ENCODE measurements at places on chromosomes 6 and 20. TPM values are rescaled to one million over a fixed set of nuclear protein-coding genes. Genes with fewer than 3 reads are reported as not detected.

Gene BEND6
- total RNA-seq, result 1.3 TPM

Gene COL11A2
- 0.63 TPM for total RNA-seq

Gene BIRC7
- total RNA-seq, result not detected

Gene FANCE
- total RNA-seq, result 18.6 TPM

Gene LTV1
- total RNA-seq, result 20.7 TPM

Gene MTFR2
- total RNA-seq, result 6.2 TPM

Gene CST2
- not detected for total RNA-seq

Gene PNLDC1
- not detected for total RNA-seq

Gene SLC26A8
- total RNA-seq, result not detected

Gene RIMS4
- 0.04 TPM for total RNA-seq

Gene FLOT1
- 401 TPM for total RNA-seq

Gene ASIP
- not detected for total RNA-seq

Gene ADGRF1
- total RNA-seq, result 82.6 TPM

Gene CPNE5
- total RNA-seq, result 0.29 TPM

GRCh38 chr6:142225552-142225951 lies 76.3 kb upstream of the ADGRG6 start:
- no peak for DNase-seq
- no peaks in the 10 kb centered on the region for H3K36me3 ChIP-seq
- no peaks in the 10 kb centered on the region for H3K27me3 ChIP-seq

- DNase-seq, result no peak
- H3K4me3 ChIP-seq, result no peak overlapping the region
- peaks cover 15% of the 10 kb centered on the region for H3K27me3 ChIP-seq
- no peaks in the 10 kb centered on the region for H3K4me1 ChIP-seq
- no peaks in the 10 kb centered on the region for H3K36me3 ChIP-seq
These were observed 46.5 kb upstream of the FRMD1 start for GRCh38 chr6:168125429-168126001.

DNA sequence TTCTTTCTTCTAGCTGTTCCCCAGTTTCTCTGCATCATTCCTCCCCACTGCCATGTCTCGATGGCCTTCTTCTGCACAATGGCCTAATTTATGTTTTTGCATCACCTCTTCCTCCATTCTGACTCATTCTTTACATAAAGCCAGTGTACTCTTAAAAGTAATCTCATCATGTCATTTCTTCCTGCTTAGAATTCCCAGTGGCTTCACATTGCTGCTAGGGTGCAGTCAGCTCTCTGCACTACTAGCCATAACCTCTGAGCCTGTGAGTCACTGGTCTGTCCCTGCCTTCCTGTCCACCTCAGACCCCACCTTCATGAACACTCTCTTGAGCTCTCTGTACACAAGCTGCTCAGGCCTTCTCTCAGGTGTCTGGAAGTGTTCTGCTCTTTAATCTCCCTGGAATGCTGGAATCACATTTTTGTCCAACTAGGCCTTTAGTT lies 24.1 kb upstream of the TRIM27 start:
- no peak overlapping the region for H3K4me3 ChIP-seq
- peaks cover 27% of the 10 kb centered on the region for H3K4me1 ChIP-seq
- H3K36me3 ChIP-seq, result no peaks in the 10 kb centered on the region

DNA sequence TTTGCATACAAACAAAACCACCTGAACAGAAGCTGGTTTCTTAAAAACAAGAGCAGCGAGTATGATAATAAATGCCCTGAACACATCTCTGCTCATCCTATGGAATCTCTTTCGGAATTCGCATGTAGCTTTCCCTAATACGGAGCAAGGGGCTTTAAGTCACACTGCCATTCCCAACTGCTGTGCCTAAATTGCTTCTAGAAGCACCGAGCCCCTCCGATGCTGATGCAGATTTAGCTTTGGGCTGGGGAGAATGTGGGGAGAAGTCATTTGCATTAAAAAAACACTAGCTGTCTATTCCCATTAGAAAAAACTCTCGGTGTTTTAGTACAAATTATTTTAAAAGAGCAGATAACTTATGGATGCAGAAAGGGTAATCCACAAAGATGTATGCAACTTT lies 76.9 kb downstream of the CD83 start:
- H3K4me1 ChIP-seq, result no peaks in the 10 kb centered on the region
- H3K27ac ChIP-seq, result no peak overlapping the region
- no peaks in the 10 kb centered on the region for H3K27me3 ChIP-seq
- no peak overlapping the region for H3K4me3 ChIP-seq
- DNase-seq, result no peak

DNA sequence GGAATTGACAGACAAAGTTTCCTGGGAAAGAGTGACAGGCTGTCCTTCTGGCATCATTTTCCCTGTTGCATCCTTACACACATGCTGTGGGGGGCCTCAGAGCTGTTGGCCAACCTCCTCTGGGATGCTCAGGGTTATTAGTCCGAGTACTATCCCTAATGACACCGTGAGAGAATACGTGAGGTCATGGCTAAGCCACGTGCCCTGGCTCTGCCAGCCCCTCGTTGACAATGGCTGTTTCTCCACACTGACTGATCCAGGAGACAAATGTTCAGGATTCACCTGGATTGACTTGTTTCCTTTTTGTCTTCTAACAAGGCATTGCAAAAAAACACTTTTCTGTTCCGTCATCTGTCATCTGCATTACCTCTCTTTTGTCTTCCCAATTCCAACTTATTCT lies 604.6 kb downstream of the TFAP2A start:
- DNase-seq, result no peak
- no peaks in the 10 kb centered on the region for H3K4me1 ChIP-seq
- H3K27ac ChIP-seq, result no peak overlapping the region
- H3K27me3 ChIP-seq, result peaks cover 5% of the 10 kb centered on the region

DNA sequence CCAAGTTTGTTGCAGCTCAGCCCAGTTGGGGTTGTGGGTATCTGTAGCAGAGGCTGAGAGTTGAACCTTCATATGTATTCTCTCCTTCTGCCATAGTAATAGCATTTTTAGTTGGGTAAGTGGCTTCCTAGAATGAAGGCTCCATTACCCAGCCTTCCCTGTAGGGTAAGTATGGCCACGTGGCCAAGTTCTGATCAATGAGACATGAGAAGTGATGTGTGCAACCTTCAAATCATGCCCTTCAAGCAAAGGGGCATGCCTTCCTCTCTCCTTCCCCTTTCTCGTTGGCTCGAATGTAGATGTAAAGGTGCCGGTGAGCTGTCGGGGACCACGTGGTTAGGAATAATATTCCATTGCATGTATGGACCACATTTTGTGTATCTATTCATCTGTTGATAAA lies 12.7 kb upstream of the TRAF3IP2 start:
- no peaks in the 10 kb centered on the region for H3K4me1 ChIP-seq
- H3K27me3 ChIP-seq, result no peaks in the 10 kb centered on the region
- no peak for DNase-seq
- no peak overlapping the region for H3K4me3 ChIP-seq
- H3K36me3 ChIP-seq, result no peaks in the 10 kb centered on the region

DNA sequence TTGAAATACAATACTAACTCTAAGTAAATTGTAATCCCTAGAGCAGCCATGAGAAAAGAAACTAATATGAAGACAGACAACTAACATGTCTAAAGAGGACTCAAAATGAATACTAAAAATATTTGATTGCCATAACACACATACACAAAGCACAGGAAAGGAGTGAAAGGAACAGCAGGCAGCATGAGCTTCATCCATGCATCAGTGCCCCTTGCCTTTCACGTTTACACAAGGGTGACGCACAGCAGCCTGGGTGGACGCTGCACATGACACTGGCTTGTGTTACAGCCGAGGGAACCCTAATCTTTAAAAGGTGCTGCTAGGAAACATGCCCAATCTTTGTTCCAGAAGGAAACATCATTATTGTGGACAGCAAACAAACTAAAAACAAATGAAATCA lies 123.5 kb downstream of the MAN1A1 start:
- H3K4me1 ChIP-seq, result no peaks in the 10 kb centered on the region
- H3K36me3 ChIP-seq, result no peaks in the 10 kb centered on the region
- H3K27ac ChIP-seq, result no peak overlapping the region

GRCh38 chr6:90146921-90147649 lies 149.6 kb downstream of the BACH2 start:
- DNase-seq, result no peak
- no peak overlapping the region for H3K4me3 ChIP-seq
- H3K27ac ChIP-seq, result no peak overlapping the region
- H3K4me1 ChIP-seq, result peaks cover 18% of the 10 kb centered on the region
- no peaks in the 10 kb centered on the region for H3K36me3 ChIP-seq

- H3K4me1 ChIP-seq, result no peaks in the 10 kb centered on the region
- H3K27ac ChIP-seq, result no peak overlapping the region
- peaks cover 7% of the 10 kb centered on the region for H3K27me3 ChIP-seq
- peak; percentile 25 for DNase-seq
These were observed 320.1 kb upstream of the FKBP1C start for GRCh38 chr6:62891065-62891647.

- DNase-seq, result peak; percentile 74
- H3K27me3 ChIP-seq, result peaks cover 3% of the 10 kb centered on the region
- H3K36me3 ChIP-seq, result no peaks in the 10 kb centered on the region
- no peak overlapping the region for H3K27ac ChIP-seq
These were observed 206.0 kb downstream of the CDC5L start for GRCh38 chr6:44593539-44593944.

DNA sequence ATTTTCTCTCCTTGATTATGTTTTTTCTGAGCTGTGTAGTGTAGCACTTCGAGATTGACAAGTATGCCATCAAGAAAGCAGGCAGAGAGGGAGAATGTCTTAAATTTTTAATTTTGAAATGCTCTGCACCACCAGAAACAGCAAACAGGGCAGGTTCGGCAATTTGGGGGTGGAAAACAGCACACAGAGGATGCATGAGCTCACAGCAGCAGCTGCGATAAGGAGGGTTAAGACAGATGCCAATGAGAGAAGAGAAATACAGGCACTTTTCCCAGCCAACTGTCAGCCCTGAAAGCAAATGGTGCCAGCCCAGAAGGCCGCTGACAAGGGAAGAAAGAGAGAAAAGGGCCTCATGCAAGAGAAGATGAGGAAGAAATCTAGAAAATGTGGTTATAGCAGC lies 15.1 kb upstream of the SNRPB2 start:
- H3K4me3 ChIP-seq, result no peak overlapping the region
- no peaks in the 10 kb centered on the region for H3K4me1 ChIP-seq
- H3K27me3 ChIP-seq, result peaks cover 97% of the 10 kb centered on the region
- DNase-seq, result no peak
- H3K27ac ChIP-seq, result no peak overlapping the region
- no peaks in the 10 kb centered on the region for H3K36me3 ChIP-seq

GRCh38 chr6:32192608-32193039 lies at the start of gene GPSM3:
GPSM3 (minus strand) TSS chr6:32192643; CDS start chr6:32192513, 130 bp downstream.
- peaks cover 41% of the 10 kb centered on the region for H3K4me1 ChIP-seq

GRCh38 chr6:46035242-46035641 lies 19.6 kb upstream of the CLIC5 start:
- H3K27me3 ChIP-seq, result peaks cover 20% of the 10 kb centered on the region
- H3K27ac ChIP-seq, result no peak overlapping the region
- no peak overlapping the region for H3K4me3 ChIP-seq
- H3K4me1 ChIP-seq, result peaks cover 6% of the 10 kb centered on the region
- no peaks in the 10 kb centered on the region for H3K36me3 ChIP-seq
- DNase-seq, result peak; percentile 28

DNA sequence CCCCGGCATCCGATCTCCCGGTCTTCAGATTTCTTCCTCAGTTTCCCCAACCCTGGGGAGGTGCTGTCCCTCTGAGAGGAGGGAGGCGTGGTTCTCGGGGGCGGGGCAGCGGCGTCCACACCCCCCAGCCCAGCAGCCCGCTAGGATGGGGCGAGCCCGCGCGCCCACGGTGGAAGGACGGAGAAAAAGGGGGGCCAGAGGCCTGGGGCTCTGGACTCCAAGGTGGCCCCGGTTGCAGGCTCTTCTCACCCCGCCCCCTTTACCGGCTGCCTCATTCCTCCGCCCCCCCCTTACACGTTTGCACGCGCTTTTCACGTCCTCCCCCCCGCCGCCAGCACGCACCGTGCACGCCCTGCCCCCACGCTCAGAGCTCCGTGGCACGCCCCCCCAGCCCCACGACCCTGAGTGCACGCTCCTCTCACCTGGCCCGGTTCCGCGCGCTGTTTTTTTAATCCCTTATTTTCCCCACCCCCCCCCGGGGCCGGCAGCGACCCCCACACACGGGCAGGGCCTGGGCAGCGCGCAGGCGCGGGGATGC lies 402 bp downstream of the ZBTB12 start:
- H3K27ac ChIP-seq, result peak overlapping the region; percentile 39
- peaks cover 22% of the 10 kb centered on the region for H3K4me1 ChIP-seq
- H3K27me3 ChIP-seq, result no peaks in the 10 kb centered on the region
- H3K36me3 ChIP-seq, result no peaks in the 10 kb centered on the region

GRCh38 chr6:157880534-157880933 lies 57.5 kb downstream of the SNX9 start:
- DNase-seq, result no peak
- H3K36me3 ChIP-seq, result peaks cover 4% of the 10 kb centered on the region
- H3K4me1 ChIP-seq, result no peaks in the 10 kb centered on the region
- no peak overlapping the region for H3K4me3 ChIP-seq
- H3K27ac ChIP-seq, result no peak overlapping the region

- no peaks in the 10 kb centered on the region for H3K27me3 ChIP-seq
- DNase-seq, result no peak
These were observed 17.6 kb upstream of the SIRPG start for GRCh38 chr20:1674990-1675780.

GRCh38 chr6:157169656-157170055 lies 153.7 kb downstream of the TMEM242 start:
- no peaks in the 10 kb centered on the region for H3K27me3 ChIP-seq
- H3K4me3 ChIP-seq, result no peak overlapping the region
- no peaks in the 10 kb centered on the region for H3K4me1 ChIP-seq

GRCh38 chr20:8305449-8305978 lies 173.4 kb downstream of the PLCB1 start:
- H3K36me3 ChIP-seq, result no peaks in the 10 kb centered on the region
- DNase-seq, result peak; percentile 81
- H3K4me1 ChIP-seq, result no peaks in the 10 kb centered on the region
- peaks cover 47% of the 10 kb centered on the region for H3K27me3 ChIP-seq

DNA sequence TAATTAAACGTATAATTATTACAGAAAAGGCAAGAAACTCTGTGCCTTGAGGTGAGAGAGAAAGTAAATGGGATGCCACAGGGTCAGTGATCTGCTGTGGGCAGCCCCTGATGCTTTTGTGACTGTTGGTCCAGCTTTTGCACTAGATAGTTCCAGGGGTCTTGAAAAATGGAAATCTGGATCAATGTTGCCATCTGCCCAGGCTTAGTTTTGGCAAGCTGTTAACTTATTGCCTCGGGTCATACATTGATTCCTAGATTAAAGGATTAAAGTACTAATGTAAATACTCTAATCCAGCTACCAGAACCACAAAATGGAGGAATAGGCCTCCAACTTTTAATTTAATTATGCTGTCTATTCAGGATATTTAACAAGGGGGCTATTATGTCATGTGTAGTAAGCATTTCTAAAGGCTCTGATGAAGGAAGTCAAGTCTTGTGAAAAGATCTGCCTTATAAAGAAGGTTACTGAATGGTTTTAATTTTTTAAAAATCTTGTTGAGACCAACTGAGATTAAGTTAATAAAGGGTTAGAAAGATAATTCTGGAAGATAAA lies 376.0 kb upstream of the HS3ST5 start:
- no peaks in the 10 kb centered on the region for H3K36me3 ChIP-seq
- H3K4me3 ChIP-seq, result no peak overlapping the region
- no peaks in the 10 kb centered on the region for H3K4me1 ChIP-seq
- H3K27me3 ChIP-seq, result no peaks in the 10 kb centered on the region

- DNase-seq, result no peak
- H3K36me3 ChIP-seq, result no peaks in the 10 kb centered on the region
- peaks cover 19% of the 10 kb centered on the region for H3K4me1 ChIP-seq
- H3K4me3 ChIP-seq, result no peak overlapping the region
These were observed 63.8 kb upstream of the FABP7 start for GRCh38 chr6:122715725-122716124.

Data from PC-3 (cell line).